ENCODE measurements at places on chromosomes 16 and 17.

- no peak overlapping the region for H3K27ac ChIP-seq
- H3K4me1 ChIP-seq: no peaks in the 10 kb centered on the region
- H3K4me3 ChIP-seq: no peak overlapping the region
- DNase-seq: no peak
Observed at GRCh38 chr17:51097708-51098446, 22.8 kb downstream of the SPAG9 start.

- no peak for DNase-seq
- no peak overlapping the region for H3K4me3 ChIP-seq
- peaks cover 98% of the 10 kb centered on the region for H3K36me3 ChIP-seq
- no peak overlapping the region for H3K27ac ChIP-seq
- no peaks in the 10 kb centered on the region for H3K27me3 ChIP-seq
Observed at GRCh38 chr16:88966986-88967829, 9.8 kb downstream of the CBFA2T3 start.

DNA sequence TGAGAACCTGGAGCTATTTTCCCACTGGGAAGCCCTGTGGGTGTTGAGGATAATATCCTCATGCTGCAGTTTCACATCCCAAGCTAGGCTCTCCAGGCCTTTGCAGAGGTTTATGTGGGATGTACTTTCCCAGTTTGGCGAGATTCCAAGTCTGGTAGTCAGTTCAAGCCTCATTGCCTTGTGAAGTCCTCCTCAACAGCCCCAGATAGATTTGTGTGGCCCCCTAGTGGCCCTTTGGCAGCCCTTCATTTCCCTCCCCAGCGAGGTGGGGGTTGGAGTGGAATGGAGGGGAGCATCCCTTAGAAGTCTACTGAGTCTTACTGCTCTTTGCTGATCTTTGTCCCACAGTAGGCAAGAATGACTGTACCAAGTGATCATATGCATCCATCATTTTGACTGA is 137.9 kb downstream of the CDH11 start:
- H3K27me3 ChIP-seq: no peaks in the 10 kb centered on the region
- H3K27ac ChIP-seq: no peak overlapping the region
- no peaks in the 10 kb centered on the region for H3K4me1 ChIP-seq
- H3K36me3 ChIP-seq: no peaks in the 10 kb centered on the region

- no peaks in the 10 kb centered on the region for H3K27me3 ChIP-seq
- peak overlapping the region; percentile 82 for H3K4me3 ChIP-seq
- H3K4me1 ChIP-seq: peaks cover 23% of the 10 kb centered on the region
- DNase-seq: no peak
Observed at GRCh38 chr17:76727745-76728456, 1.3 kb downstream of the METTL23 start.

- H3K4me1 ChIP-seq: peaks cover 4% of the 10 kb centered on the region
- H3K36me3 ChIP-seq: no peaks in the 10 kb centered on the region
- H3K27me3 ChIP-seq: no peaks in the 10 kb centered on the region
- no peak for DNase-seq
- no peak overlapping the region for H3K27ac ChIP-seq
Observed at GRCh38 chr17:55168958-55169687, 95.6 kb upstream of the HLF start.

Data from K562 (cell line).